ENCODE measurements at places on chromosomes 5 and 9.
A peak's percentile ranks its signal among the peaks of the same experiment; 100 is the strongest.

DNA sequence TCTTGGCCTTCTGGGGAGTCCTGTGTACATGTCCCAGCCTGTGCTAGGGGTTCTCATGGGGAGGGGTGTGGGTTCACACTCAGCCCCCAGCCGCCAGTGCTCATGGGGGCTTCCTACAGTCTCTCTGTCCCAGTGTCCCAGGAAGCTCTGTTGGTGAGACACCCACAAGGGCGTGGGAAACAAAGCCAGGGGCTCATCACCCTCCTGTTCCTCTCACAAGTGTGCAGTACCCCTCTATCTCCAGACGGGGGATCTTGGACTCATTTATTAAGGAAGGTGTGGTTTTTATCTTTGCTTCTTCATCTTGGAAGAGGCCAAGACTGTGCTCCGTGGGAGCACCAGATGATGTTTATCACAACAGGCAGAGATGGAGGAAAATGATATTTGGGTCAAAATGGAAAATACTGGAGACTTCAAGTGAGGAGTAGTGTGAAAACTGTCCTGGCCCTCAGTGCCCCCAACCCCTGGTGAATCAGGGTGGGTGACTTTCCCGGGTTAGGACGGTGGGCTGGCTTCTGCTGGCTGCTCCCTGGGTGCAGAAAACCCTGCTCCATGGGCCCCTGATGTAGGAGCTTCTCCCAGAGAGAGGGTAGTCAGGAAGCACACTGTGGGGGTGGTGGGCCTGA lies 15.2 kb downstream of the TMEM171 start:
- peaks cover 3% of the 10 kb centered on the region for H3K4me1 ChIP-seq
- no peak for DNase-seq
- H3K36me3 ChIP-seq, result no peaks in the 10 kb centered on the region

GRCh38 chr9:28774433-28775235 lies 1201.4 kb upstream of the C9orf72 start:
- H3K4me3 ChIP-seq, result no peak overlapping the region
- no peaks in the 10 kb centered on the region for H3K4me1 ChIP-seq
- no peak for DNase-seq
- H3K27me3 ChIP-seq, result no peaks in the 10 kb centered on the region

DNA sequence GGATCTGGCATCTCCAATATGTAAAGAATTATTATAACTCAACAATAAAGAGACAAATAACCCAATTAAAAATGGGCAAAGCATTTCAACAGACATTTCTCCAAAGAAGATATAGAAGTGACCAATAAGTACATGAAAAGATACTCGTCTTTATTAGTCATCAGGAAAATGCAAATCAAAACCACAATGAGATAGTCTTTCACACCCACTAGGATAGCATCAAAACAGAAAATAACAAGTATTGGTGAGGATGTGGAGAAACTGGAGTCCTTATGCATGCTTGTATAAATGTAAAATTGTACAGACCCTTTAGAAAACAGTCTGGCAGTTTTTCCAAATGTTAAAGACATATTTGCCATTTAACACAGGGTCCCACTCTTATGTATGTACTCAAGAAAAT lies 39.1 kb upstream of the ITGA1 start:
- H3K27ac ChIP-seq, result no peak overlapping the region
- H3K36me3 ChIP-seq, result no peaks in the 10 kb centered on the region
- peaks cover 25% of the 10 kb centered on the region for H3K4me1 ChIP-seq
- no peak overlapping the region for H3K4me3 ChIP-seq

GRCh38 chr9:37187292-37187691 lies 66.9 kb downstream of the ZCCHC7 start:
- no peak overlapping the region for H3K4me3 ChIP-seq
- H3K4me1 ChIP-seq, result peaks cover 7% of the 10 kb centered on the region
- no peak for DNase-seq
- H3K27ac ChIP-seq, result peak overlapping the region; percentile 25

DNA sequence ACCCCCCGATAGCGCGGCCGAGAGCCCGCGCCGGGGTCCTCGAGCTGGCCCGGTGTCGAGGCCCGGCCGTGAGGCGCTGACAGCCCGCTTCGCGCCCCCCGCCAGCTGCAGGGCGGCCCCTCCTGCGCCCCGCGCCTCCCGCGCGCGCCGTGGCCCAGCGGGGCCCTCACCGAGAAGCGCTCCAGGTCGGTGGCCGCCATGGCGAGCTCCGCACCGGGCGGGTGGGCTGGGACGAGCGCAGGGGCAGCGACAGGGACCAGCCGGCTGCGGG lies 166 bp downstream of the SEPTIN8 start:
- peak overlapping the region; percentile 58 for H3K4me3 ChIP-seq
- peaks cover 18% of the 10 kb centered on the region for H3K4me1 ChIP-seq
- no peaks in the 10 kb centered on the region for H3K36me3 ChIP-seq
- no peak overlapping the region for H3K27ac ChIP-seq
